ENCODE measurements at places on chromosomes 12 and 14.

- DNase-seq: no peak
Observed at GRCh38 chr12:130347588-130347987, 9.9 kb downstream of the PIWIL1 start.

GRCh38 chr12:1747609-1748008, 56.7 kb downstream of the ADIPOR2 start:
- DNase-seq: no peak

DNA sequence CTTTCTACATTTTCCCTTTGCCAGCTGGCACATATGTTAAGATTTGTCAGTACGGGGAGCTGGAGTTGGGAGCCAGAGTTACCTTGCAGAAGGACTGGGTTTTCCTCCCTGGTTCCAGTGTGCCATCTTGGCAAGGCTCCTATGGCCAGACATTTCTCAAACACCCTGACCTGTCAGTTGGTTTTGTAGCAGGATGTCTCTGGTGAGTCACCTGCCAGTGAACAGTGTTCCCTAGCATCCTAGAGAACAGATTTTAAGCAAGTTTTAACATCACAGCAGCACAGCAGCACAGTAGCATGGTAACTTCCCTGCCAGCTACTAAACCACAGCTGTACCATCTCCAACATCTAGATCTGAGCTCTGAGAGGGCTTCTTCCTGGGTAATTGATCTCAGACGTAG, 26.2 kb upstream of the KTN1 start:
- no peak for DNase-seq

DNA sequence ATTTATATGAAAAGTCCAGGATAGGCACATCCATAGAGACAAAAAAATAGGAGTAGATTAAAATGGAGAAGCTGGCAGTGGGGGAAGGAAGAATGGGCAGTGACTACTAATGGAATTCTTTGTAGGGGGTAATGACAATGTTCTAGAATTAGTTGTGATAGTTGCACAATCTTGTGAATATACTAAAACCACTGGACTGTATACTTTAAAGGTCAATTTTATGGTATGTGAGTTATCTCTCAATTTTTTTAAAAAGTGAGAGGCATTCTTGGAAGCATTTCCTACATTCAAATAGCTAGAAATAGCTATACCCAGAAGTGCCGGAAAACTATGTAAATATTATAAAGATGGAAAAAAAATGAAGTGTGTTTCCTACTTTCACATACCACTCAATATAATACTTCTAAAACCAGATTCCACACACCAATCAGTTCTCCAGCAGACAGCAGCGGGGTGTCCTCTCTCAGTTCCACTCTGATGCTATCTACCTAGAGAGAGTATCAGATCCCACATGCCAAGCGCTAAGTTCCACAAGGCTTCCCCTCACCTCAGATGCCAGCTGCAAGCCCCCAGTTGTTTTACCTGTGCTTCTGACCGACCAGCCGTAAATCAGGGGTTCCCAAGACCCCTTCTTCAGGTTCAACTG, 41.7 kb upstream of the NID2 start:
- DNase-seq: no peak

- no peak for DNase-seq
Observed at GRCh38 chr12:115708801-115709200, 568.7 kb downstream of the MED13L start.

- no peak for DNase-seq
Observed at GRCh38 chr12:7899755-7900154, 27.0 kb upstream of the SLC2A14 start.

All from inflammatory macrophage treated with lipopolysaccharide for 4 hours (primary cell).